ENCODE measurements at places on chromosomes 16 and 17.

DNA sequence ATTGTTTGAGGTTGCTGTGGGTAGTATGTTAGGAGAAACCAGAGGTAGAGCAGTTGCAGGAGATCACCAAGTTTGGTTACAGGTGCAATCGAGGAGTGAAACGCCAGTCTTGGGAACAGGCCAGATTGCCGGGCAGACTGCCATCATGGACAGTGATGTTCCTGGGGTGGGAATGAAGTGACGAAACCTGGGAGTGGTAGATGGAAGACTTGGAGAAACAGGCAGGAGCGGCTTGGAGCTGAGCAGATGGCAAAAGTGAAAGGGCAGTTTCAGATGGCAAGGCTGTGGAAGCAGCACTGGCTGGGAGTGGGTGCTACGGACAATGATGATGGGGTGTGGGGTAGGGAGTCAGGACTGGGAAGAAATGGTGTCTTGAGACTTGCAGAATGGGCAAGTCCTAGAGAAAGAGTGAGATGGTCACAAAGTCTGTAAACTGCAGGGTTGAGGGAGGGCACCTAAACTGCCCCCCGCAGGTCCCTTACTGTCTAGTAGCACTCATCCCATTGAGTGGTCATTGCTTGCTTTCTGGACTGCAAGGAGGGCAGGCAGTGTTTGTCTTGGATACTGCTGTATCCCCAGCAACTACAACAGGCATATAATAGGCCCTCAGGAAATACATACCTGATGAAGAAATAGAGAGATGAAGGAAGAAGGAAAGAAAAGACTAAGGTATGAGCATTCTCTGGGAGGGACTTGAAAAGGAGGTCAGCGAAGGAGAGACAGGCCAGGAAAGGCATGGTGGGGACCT is 29.5 kb upstream of the ULK2 start:
- no peaks in the 10 kb centered on the region for H3K27me3 ChIP-seq
- no peak overlapping the region for H3K4me3 ChIP-seq
- no peak for DNase-seq
- no peaks in the 10 kb centered on the region for H3K36me3 ChIP-seq
- H3K4me1 ChIP-seq, result no peaks in the 10 kb centered on the region

DNA sequence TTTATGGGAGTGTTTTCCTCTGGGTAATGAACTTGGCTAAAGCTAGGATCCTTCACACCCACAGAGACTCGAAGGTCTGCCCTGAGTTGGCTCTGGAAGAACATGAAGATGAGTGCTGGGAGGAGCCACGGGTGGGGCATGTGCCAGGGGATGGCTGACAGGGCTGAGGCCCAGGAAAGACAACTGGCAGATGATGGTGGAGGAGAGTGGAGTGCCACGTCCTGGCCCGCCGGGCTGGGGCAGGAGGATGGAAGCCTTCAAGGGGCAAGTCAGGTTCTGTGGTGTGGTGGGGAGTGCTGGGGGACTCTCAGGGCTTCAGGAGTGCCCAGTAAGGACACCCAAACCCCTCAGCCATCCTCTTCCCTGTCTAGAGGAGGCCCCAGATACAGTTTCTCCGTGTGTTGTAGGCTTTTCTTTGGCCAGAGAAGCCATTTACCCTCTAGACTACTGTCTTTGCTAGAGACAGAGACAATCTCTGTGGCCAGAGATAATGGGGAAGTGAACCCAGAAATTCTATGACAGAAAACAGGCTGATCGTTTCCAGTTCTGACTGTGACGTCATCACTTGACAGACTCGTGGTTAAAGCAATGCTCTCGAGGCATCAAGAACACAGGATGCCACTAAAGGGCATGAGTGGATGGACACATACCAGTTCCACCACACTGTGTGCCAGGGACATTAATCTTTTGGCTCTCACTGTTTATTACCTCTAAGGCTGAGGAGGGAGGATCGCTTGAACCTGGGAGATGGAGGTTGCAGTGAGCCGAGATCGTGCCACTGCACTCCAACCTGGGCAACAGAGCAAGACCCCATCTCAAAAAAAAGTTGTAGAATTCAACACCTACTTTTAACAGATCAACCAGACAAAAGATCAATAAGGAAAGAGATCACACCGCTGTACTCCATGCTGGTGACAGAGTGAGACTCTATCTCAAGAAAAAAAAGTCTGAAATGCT is 18.6 kb upstream of the SLC5A10 start:
- peaks cover 5% of the 10 kb centered on the region for H3K4me1 ChIP-seq
- no peak overlapping the region for H3K27ac ChIP-seq
- H3K27me3 ChIP-seq, result no peaks in the 10 kb centered on the region

- H3K4me3 ChIP-seq, result no peak overlapping the region
- H3K27ac ChIP-seq, result no peak overlapping the region
- H3K4me1 ChIP-seq, result peaks cover 54% of the 10 kb centered on the region
- no peaks in the 10 kb centered on the region for H3K36me3 ChIP-seq
- H3K27me3 ChIP-seq, result peaks cover 10% of the 10 kb centered on the region
- peak; percentile 39 for DNase-seq
These were observed 4.8 kb downstream of the MT1A start for GRCh38 chr16:56643080-56643778.

- H3K27ac ChIP-seq, result no peak overlapping the region
- no peak overlapping the region for H3K4me3 ChIP-seq
These were observed 14.3 kb downstream of the FBXO31 start for GRCh38 chr16:87369117-87369765.

GRCh38 chr17:16243385-16243784 is 26.4 kb downstream of the PIGL start:
- DNase-seq, result no peak
- H3K4me1 ChIP-seq, result peaks cover 57% of the 10 kb centered on the region
- no peaks in the 10 kb centered on the region for H3K27me3 ChIP-seq
- H3K36me3 ChIP-seq, result no peaks in the 10 kb centered on the region

DNA sequence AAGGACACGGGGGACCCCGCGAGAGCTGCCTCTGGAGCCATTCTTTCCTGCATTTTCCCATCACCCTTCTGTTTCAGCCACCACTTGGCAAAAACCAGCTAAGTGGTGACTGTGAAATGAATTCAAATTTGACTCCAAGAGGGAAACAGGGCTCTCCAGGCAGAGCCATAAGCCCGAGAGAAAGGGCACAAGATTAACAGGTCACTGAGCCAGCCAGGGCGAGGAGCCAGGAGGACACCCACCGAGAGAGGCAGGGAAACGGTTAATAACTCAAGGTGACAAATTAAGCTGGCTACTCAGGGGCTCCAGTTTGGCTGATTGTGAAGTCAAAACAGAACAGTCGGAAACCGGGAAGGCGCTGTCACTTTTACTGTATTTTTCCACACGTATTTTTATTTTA is 67.8 kb upstream of the SOX9 start:
- H3K36me3 ChIP-seq, result no peaks in the 10 kb centered on the region
- no peak overlapping the region for H3K27ac ChIP-seq
- H3K4me1 ChIP-seq, result peaks cover 7% of the 10 kb centered on the region
- DNase-seq, result no peak

DNA sequence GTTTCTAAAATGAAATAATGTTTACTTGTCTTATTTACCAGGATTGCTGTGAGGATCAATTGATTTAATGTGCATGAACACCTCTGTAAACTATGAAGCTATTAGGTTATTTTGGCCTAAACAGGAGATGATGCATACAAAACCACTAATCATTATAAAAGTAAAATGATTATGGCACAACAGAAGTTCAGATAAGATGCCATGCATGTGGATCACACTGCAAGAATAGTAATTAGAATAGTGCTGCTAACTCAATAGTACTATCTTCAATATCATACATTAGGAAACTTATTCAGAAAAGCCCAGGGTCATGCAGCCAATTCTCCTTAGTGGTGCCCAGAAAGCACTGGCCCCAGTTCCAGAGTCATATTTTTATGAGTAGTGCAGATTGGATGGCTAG is 66.9 kb downstream of the TMEM100 start:
- no peaks in the 10 kb centered on the region for H3K4me1 ChIP-seq
- no peak overlapping the region for H3K4me3 ChIP-seq
- DNase-seq, result no peak
- no peaks in the 10 kb centered on the region for H3K36me3 ChIP-seq
- H3K27ac ChIP-seq, result no peak overlapping the region
- H3K27me3 ChIP-seq, result no peaks in the 10 kb centered on the region

- H3K4me3 ChIP-seq, result no peak overlapping the region
- H3K4me1 ChIP-seq, result 0 out of 2 replicates have a peak, but pooled peaks cover 7% of the 10 kb centered on the region
- H3K36me3 ChIP-seq, result no peaks in the 10 kb centered on the region
- H3K27ac ChIP-seq, result no peak overlapping the region
These were observed 1.7 kb downstream of the ADGRG5 start for GRCh38 chr16:57544124-57544653.

DNA sequence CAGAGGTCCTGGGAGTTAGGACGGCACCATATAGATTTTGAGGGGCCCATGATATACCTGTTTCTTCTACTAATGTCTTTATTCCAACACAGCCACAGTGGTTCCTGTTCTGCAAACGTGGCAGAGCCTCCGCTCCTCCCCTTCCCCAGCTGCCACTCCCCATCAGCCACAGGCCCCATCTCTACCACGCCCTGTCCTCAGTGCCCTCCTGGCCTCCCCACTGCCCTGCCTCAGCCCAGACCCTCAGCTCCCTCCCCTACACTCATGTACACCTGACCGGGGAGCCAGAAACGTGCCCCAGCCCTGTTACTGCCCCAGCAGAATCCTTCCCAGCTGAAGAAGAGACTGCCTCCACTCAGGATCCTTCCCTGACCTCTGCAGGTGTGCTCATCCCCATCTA is 11.9 kb upstream of the RBFOX3 start:
- no peaks in the 10 kb centered on the region for H3K36me3 ChIP-seq
- no peak overlapping the region for H3K4me3 ChIP-seq
- H3K27me3 ChIP-seq, result peaks cover 72% of the 10 kb centered on the region
- DNase-seq, result no peak

DNA sequence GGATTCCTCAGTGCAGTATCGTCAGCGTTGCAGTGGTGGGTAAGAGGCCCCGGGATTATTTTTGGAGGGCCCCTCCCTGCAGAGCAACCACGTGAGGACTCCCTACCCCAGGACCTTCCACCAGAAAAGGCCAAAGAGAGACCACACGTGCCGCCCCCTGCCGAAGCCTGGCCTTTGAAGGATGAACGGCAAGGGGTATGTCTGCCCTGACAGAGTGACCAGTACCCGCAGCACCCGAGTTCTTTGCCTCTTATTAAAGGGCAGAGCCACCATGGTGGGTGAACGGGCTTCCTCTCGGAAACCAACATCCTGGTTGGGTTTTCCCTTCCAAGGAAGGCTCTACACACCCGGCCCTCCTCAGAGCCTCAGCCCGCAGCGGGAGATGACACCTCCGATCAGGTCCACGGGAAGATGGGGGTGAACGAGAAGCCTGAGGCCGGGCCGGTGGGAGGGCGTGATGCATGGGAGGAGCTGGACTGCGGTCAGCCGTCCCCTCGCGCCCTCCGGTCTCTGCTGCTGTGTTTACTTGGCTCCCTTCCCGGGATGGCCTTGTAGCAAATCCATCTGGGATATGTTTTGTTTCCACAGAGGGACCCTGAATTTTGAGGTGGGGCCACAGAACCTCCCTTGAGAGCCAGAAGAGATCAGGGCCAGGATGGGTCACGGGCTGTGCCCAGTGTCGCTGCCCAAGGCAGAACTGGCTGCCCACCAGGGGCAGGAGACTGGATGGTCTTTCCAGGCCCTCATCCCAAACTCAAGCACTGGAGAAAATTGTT is 49.1 kb downstream of the TBC1D16 start:
- peak overlapping the region; percentile 52 for H3K4me3 ChIP-seq
- no peaks in the 10 kb centered on the region for H3K36me3 ChIP-seq
- H3K4me1 ChIP-seq, result peaks cover 75% of the 10 kb centered on the region
- H3K27me3 ChIP-seq, result no peaks in the 10 kb centered on the region

- no peak overlapping the region for H3K27ac ChIP-seq
- no peaks in the 10 kb centered on the region for H3K27me3 ChIP-seq
- H3K4me3 ChIP-seq, result no peak overlapping the region
- no peaks in the 10 kb centered on the region for H3K36me3 ChIP-seq
- H3K4me1 ChIP-seq, result no peaks in the 10 kb centered on the region
These were observed 128.9 kb downstream of the BRIP1 start for GRCh38 chr17:61734466-61734865.

DNA sequence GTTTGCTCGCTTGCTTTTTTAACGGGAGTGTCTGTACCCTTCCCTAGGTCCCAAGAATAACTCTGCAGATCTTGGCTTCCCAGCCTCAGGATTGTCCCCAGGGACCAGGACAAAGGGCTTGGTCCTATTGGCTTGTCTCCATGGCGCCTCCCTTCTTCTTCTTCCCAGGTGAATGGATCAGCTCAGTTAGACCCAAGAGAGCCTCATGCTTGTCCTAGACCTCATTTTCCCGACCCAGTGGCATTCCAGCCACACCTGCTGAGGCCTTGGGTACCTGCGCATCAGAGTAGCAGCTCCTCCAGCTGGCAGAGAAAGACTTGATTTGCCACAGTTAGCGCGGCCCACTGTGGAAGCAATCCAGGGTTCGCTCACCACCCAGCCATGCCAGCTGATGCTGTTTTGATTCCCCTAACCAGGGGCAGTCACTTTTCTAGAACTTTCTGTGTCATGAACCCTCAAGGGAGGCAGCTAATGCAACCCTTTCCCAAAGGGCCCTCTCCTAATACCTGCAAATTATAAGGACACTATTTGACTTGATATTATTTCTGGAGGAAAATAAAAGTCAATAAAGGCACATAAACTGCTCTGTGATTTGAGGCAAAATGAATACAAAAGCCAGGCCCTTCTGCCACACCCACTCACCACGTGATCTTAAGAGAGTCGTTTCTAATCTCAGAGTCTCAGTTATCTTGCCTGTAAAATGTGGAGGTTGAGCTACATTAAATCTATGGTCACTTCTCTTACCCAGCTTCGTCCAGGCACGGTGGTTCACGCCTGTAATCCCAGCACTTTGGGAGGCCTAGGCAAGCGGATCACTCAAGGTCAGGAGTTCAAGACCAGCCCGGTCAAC is 13.9 kb downstream of the GPR142 start:
- H3K27ac ChIP-seq, result no peak overlapping the region
- no peaks in the 10 kb centered on the region for H3K36me3 ChIP-seq
- no peak overlapping the region for H3K4me3 ChIP-seq
- H3K4me1 ChIP-seq, result peaks cover 30% of the 10 kb centered on the region

- H3K36me3 ChIP-seq, result no peaks in the 10 kb centered on the region
- no peak overlapping the region for H3K27ac ChIP-seq
- H3K4me1 ChIP-seq, result peaks cover 16% of the 10 kb centered on the region
- no peak overlapping the region for H3K4me3 ChIP-seq
- H3K27me3 ChIP-seq, result peaks cover 4% of the 10 kb centered on the region
- DNase-seq, result no peak
These were observed 22.9 kb upstream of the ZCCHC14 start for GRCh38 chr16:87515475-87516330.

GRCh38 chr17:41322094-41322902 is 6.8 kb upstream of the KRTAP17-1 start:
- no peak overlapping the region for H3K4me3 ChIP-seq
- H3K4me1 ChIP-seq, result no peaks in the 10 kb centered on the region
- no peaks in the 10 kb centered on the region for H3K27me3 ChIP-seq

GRCh38 chr17:77266891-77267341 is 126.1 kb downstream of the SEC14L1 start:
- H3K27ac ChIP-seq, result no peak overlapping the region
- H3K4me1 ChIP-seq, result peaks cover 26% of the 10 kb centered on the region
- H3K36me3 ChIP-seq, result no peaks in the 10 kb centered on the region
- no peak overlapping the region for H3K4me3 ChIP-seq

DNA sequence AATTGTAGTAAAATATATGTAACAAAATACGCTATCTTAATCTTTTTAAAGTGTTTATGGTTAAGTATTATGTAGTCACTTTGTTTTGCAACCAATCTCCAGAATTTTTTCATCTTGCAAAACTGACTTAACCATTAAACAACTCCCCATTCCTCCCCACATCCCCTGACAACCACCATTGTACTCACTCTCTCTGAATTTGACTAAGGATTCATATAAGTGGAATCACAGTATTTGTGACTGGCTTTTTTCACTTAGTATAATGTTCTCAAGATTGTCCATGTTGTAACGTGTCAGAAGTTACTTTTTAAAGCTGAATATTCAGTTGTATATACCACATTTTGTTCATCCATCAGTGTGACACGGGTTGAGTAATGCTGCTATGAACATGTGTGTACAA is 10.6 kb downstream of the ORC6 start:
- no peaks in the 10 kb centered on the region for H3K27me3 ChIP-seq
- H3K4me3 ChIP-seq, result no peak overlapping the region
- H3K27ac ChIP-seq, result no peak overlapping the region
- peaks cover 10% of the 10 kb centered on the region for H3K36me3 ChIP-seq
- no peaks in the 10 kb centered on the region for H3K4me1 ChIP-seq
